Activated naive CD4-positive, alpha-beta T cell treated with anti-CD3 and anti-CD28 coated beads, Interleukin-2, amount 50 U/mL, for 16 hours (primary cell): ENCODE measurements at places on chromosomes 1 and 21.

DNA sequence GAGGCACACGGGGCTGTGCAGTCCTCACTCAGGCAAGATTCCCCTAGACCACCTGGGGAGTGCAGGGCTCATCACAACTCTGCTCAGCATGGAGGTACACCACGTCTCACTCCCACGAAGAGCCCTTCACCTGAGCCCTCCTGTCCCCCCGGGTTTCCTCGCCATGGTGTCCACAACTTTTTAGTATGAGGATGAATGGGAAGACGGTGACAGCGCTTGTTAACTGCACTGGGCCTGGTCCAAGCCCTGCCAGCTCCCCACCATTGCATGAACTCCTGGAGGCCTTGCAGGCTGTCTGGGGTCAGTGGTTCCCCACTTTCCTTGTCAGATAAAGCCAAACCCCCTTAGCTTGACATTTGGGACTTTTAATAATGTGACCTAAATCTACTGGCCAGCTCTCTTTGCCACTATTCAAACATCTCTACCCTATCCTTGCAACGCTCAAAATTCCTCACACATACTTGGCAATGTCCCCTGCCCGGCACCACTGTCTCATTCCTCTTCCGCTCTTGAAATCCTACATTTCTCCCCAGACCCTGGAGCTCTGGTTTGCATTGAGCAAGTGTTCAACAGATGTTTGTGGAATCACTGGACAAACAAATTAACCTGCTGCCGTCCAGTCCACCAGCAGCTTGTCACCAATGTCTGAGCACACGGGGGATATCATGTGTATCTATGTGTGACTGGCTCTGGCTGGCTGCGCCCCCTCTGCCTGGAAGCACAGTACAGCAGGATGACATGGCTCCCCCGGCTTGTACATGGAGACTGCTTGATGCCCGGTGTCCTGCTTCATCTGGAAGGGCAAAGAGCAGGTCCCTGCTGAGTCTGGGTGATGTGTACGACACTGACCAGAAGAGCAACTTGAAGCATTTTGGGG lies 11.2 kb downstream of the TMEM9 start:
- no peak for DNase-seq

DNA sequence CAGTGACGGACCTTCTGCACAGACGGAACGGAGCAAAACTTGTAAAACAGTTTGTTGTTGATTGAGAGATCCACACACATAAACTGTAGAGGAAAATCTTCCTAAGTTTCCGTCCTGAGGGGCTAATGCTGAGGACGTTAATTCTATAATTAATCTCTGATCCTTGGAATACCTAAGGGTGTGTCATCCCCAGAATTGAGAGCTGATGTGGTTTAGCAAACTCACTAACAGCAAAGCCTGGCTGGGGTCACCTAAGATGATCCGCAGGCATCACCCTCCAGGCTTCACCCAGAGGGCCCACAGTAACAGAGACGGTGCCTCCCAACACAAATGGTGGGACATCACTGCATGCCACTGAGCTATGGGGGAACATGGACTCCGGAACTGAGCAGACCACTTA lies 97.5 kb downstream of the SMYD2 start:
- no peak for DNase-seq

GRCh38 chr1:2384130-2384860 lies 7.1 kb downstream of the MORN1 start:
- DNase-seq = no peak

GRCh38 chr1:12460911-12461621 lies 156.9 kb downstream of the DHRS3 start:
- no peak for DNase-seq

GRCh38 chr1:11150326-11150725 lies 38.8 kb upstream of the ANGPTL7 start:
- no peak for DNase-seq

GRCh38 chr1:186491336-186491735 lies 30.4 kb upstream of the PDC start:
- DNase-seq = no peak

DNA sequence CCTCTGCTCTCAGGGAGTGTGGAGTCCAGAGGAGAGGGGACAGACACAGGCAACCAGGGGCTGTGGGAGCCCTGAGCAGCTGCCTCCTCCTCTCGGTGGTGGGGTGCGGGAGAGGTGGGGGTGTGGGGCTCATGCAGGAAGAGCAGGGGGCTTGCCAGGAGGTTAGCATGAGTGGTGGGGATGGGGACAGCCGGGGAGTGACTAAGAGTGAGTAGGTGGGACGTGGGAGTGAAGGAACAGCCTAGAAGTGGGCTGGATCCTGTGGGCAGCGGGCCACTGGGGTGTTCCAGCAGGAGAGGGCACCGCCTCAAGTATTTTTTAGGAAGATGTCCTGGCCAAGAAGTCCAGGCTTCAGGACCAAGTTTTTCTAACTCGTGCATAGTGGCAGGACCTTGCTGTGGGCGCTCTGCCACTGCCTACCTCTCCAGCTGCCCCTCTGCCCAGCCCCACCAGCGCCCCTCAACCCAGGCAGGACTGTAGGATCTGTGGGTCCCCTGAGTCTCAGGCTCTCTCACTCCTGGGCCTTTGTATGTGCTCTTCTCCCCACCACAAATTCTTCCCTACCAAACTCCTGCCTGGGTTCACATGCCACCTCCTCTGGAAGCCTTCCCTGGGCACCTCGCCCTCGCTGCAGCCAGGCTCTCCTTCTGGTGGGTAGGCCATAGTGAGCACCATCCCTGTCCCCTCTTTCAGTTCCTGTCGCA lies 18.8 kb upstream of the LHX4 start:
- DNase-seq = no peak

DNA sequence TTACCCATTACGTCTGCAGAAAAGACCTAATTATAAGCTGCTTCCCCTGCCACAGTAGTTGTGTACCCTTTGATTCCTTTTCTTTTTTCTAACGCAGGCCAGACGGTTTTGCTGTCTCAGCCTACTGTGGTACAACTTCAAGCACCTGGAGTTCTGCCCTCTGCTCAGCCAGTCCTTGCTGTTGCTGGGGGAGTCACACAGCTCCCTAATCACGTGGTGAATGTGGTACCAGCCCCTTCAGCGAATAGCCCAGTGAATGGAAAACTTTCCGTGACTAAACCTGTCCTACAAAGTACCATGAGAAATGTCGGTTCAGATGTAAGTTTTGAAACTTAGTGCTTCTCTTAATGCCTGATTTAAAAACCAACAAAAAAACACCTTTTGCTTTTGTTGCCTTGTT lies 35.8 kb downstream of the ATF6 start:
- no peak for DNase-seq

DNA sequence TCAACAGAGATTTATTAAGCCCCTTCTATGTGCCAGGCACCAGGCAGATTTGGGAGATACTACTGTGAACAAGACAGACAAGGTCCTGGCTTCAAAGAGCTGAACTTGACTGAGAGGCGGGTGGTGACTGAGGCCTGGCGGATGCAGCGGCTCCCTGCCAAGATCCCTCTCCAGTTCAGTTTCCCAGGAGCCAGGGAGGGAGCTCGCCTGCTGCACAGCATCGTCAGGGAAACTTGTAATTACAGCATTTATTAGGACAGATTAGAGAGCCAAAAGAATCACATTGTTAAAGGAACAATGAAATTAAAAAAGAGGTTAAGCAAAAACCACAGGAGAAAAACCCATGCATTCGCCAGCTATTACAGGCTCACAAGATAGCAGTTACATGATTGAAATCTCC lies 55.3 kb downstream of the ETS2 start:
- no peak for DNase-seq

- no peak for DNase-seq
Observed at GRCh38 chr21:43874085-43874805, 9.2 kb downstream of the AGPAT3 start.

DNA sequence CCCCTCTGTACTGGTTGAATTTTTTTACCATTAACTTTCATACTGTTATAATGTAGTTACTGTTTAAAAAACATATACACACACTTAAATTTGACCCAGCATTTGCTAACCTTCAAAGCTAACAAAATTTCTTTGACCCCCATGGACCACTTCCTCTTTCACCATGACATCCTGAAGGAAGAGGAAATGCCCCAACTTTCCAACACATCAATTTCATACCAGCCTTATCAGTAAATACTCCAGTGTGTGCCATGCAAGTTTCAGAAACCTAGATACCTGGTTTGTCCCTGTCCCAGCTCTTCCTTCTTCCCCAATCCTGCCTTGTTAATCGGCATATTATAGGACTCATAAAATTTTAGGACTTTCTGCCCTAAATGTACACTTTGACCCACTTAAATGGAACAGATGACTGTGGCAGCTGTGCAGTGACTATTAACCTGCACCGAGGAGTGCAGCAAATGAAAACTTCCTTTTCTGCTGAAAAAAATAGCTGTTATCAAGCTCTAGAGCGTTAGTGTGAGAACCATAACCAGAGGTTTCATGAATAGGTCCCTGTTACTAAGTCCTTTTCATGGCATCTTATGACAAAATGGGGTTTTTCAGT lies 54.1 kb downstream of the DTL start:
- DNase-seq = no peak

- DNase-seq = no peak
Observed at GRCh38 chr21:38139380-38140168, 117.2 kb upstream of the KCNJ15 start.

GRCh38 chr1:240462766-240463395 lies 149.1 kb downstream of the GREM2 start:
- DNase-seq = no peak

DNA sequence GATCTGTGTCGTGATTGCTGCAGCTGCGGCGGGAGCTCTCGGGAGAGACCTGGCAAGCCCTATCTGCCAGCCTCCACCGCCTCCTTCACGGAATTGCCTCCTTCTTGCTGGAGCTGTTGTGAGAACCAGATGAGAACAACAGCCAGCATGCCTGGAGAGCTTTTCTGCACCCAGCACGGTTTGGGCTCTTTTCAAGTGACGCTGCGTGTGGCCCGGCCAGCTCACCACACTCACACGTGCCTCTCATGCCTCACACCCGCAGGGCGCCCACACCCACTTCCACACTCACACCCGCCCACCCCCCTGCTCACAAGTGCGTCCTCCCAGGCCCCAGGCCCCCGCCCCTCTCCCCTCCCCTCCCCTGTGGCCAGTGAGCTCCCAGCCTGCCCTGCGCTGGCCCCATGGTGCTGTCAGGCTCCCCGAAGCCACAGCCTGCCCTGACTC lies 135.7 kb upstream of the RUNX3 start:
- no peak for DNase-seq

- DNase-seq = no peak
Observed at GRCh38 chr1:38088366-38088765, 41.8 kb upstream of the POU3F1 start.

DNA sequence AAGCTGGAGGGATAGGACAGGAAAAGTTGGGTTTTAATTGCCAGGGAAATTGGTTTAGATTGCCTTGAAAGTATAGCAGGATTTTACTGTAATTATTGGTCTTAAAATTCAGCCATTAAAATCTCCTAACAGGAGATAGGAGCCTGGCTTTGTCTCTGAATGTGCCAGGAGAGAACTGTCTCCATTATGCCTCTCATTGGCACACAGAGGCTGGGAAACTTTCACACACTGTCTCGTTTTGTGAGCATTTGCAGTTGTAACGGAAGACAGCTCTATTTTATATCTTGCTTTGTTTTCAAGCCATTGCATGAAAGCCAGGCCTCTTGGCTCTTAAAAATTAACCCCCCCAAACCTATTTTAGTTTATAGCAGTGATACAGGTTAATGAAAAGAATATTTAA lies 12.5 kb downstream of the DNAJC6 start:
- DNase-seq = no peak

- DNase-seq = no peak
Observed at GRCh38 chr1:46067652-46068051, 64.8 kb downstream of the PIK3R3 start.

DNA sequence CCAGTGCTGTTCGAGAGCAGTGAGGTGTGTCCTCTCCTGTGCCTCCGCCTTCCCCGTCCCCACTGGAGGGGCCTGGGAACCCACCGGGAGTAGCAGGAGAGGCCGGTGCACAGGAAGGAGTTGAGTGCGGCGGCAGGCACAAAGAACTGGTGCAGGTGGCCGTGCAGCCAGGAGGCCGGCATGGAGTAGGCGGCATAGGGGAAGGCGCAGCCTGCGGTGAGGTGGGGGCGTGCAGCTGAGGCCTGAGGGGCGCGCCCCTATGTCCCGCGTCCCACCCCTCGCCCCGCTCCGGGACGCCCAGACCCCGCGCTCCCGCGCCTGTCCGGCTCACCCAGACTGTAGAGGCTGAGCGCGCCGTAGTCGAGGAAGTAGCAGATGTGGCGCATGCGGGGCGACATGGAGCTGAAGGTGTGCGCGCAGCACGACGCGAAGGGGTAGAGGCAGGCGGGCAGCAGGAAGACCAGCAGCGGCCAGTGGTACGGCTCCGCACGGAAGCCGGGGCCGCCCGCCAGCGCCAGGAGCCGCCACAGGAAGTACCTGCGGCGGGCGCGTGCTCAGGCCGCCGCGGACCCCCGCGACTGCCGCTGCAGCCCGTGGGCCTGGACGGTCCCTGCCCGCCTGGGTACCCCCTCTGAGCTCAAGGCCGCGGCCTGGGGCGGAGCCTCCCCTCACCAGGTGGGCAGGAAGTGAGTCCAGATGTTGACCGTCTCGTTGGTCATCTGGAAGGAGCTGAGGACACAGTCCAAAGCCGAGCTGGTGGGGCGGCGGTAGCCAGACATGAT lies 2.2 kb downstream of the PAQR6 start:
- DNase-seq = peak; percentile 44

GRCh38 chr21:22941779-22942490 lies 1943.7 kb downstream of the NCAM2 start:
- no peak for DNase-seq

- no peak for DNase-seq
Observed at GRCh38 chr1:26724926-26725325, 29.1 kb downstream of the ARID1A start.

DNA sequence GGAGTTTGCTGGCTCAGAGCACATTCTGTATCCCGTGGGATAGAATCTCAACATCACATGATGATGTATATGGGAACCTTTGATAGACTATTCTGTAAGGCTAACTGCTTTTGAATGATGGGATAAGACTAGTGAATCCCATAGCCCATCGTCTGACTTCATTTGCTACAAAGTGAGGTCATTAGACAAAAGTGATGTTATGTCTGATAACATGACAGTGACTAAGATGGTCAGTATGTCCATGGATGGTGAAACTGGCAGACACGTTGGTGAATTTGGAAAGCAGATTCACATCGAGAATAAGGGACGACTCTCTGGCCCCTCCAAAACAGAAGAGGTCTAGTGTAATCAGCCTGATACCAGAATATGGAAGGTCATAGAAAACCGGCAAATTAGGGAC lies 108.4 kb downstream of the HHAT start:
- no peak for DNase-seq

GRCh38 chr1:21294266-21294989 lies 4.2 kb upstream of the ECE1 start:
- peak; percentile 85 for DNase-seq

DNA sequence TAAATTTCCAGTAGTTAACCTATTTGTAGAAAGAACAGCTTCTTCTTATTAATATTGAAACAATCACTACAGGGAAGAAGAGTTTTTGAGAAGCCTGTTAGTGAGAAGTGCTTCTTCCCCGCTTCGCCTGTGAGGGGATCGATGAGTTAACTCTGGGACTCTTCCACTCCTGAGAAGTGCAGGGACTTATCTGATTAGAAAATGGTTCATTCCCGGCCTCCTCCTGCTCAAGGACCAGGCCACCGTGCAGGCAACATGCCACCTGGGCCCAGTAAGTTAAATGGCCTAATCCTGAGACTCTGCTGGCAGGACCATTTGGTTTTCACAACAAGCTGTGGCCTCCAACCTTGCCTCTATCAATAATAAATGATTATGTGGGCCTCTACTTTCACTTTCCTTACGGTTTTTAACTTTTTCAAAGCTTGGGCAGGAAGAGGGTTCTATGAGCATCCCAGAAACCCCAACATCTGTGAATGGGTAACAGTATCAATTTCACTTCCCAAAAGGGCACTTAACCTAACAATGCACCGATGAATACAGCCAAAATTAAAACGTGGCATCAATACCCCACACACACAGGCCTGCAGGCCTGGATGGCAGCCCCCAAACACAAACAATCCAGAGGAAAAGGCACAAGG lies 33.1 kb downstream of the SIPA1L2 start:
- no peak for DNase-seq
